ENCODE measurements at places on chromosomes 4 and X.

DNA sequence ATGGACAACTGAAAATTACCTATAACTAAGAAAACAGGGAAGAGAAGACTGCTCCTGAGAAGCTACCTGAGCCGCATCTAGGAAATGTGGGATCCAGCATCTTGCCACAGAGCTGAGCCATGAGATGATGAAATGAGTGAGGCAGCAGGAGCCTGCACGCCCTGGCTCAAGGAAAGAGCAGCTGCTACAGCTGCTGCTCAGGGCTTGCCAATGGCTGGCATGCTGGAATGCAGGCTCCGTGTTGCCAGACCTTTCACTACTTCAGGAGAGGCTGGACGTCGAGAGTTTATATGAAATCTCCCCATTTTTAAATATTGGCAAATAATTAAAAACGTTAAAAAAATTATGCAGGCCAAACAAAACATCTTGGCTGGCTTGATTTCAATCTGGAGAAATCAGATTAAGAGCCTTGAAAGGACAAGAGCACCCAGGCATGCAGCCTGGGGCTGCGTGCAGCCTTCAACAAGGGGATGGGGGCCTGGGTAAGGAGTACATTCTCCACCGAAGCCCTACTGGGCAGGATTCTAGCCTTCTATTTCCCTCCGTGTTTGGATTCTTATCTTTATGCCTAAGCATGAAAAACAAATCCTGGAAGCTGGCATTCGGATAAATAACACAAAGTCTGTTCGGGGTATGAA is 227.6 kb downstream of the NR3C2 start:
- no peak for DNase-seq

DNA sequence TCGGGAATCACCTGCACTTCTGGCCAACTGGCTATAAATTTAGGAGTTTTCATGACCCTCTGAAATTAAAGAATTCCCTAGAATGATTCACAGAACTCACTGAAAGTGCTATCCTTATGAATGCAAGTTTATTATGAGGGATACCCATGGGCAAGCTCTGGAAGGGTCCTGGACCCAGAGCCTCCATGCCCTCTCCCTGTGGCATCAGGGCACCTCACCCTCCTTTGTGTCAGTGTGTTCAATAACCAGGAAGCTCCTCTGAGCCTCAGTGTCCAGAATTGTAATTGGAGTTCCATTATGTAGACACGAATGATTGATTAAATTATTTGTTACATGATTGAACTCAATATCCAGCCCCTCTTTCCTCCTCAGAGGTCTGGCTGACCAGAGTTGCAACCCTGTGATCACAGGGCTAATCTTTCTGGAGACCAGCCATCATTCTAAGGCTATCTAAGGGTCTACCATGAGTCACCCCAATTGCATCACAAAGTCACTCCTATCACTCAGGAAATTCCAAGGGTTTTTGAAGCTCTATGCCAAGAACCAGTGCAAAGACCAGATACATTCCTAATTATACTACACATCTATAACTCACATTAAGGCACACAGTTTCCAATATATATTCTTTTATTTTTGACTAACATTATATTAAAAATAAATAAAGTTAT is 8.9 kb downstream of the ANXA3 start:
- no peak for DNase-seq

GRCh38 chr4:155694100-155694785 is 27.6 kb downstream of the GUCY1A1 start:
- no peak for DNase-seq

GRCh38 chr4:123299212-123299691 is 97.3 kb upstream of the SPRY1 start:
- no peak for DNase-seq

DNA sequence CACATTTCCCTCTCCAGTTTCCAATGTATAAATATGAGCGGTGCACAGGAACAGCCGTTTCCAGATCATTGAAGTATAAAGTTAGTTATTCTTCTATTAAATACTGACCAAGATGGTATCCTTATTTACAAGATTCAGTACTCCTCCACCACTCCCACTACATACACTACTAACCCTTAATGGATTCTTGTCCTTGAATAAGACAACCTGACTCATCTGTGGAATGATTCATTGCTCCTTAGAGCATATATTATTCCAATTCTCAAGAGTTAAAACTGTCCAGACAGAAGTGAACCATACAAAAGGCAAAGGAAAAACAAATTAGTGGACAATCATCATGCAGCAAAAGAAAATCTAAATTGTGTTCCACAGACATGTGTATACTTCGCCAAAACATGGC is 373.3 kb downstream of the IDS start:
- no peak for DNase-seq

GRCh38 chr4:42498040-42498439 is 100.8 kb downstream of the SHISA3 start:
- DNase-seq, result no peak

- DNase-seq, result no peak
These were observed 1488.3 kb downstream of the RPA4 start for GRCh38 chrX:98371994-98372393.

DNA sequence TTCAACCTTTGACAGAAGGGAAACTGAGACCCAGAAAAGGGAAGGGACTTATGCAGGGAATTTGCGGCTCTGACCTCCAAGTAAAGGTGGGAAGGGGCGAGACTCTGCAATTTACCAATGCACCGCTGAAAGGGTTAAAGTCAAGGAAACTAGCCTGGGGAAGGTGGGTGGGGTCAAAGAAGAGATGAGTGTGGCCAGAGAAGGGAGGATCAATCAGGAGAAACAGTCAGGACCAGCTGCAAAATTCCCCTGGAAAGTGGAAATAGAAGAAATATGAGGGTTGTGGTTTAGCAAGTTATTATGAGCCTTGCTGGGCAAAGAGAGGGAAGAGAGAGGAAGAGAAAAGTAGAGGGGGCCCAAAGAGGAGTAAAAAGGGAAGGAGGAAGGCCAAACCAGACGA is 30.5 kb downstream of the STARD8 start:
- no peak for DNase-seq

- no peak for DNase-seq
These were observed 2.9 kb downstream of the UGDH start for GRCh38 chr4:39524161-39524957.

- no peak for DNase-seq
These were observed 153.5 kb downstream of the HHIP start for GRCh38 chr4:144799486-144799885.

GRCh38 chr4:155419266-155419665 is 42.5 kb upstream of the MAP9 start:
- no peak for DNase-seq

- DNase-seq, result no peak
These were observed 857.2 kb downstream of the RPA4 start for GRCh38 chrX:97740886-97741285.
